RWPE2 (cell line): ENCODE measurements at places on chromosomes 5 and 9.

DNA sequence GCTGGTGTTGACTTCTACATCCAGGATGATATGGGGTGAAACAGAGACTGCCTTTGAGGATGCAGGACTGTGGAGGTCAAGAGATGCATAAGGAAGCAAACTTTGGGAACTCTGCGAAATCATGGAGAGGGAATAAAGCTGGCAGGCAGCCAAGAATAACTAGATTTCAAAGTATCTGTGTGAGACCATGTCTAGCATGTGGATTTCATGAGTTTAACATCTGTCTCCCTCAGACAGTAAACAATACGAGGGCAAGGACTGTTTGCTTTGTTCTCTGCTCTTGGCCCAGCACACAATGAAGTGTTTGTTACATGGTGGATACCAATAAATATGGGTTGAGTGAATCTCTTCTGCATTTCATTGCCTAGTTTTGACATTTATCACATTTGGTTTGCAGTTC lies 71.3 kb downstream of the RASEF start:
- no peak for DNase-seq

DNA sequence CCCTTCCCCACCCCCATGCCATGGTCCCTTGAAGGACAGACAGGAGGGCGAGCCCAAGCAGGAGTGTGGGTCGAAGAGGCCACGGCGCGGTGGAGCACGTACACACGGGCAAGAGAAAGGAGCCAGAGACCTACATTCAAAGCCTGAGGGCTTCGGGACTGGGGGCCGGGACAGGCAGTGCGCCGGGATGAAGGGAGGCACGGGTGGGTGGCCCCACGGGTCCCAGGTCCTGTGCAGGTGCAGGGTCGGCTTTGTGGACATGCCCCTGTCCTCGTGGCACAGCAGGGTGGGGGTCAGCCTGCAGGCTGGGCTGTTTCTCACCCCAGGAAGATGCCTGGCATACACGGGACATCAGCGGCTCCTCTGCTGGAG lies 9.8 kb downstream of the LRRC26 start:
- DNase-seq: no peak

DNA sequence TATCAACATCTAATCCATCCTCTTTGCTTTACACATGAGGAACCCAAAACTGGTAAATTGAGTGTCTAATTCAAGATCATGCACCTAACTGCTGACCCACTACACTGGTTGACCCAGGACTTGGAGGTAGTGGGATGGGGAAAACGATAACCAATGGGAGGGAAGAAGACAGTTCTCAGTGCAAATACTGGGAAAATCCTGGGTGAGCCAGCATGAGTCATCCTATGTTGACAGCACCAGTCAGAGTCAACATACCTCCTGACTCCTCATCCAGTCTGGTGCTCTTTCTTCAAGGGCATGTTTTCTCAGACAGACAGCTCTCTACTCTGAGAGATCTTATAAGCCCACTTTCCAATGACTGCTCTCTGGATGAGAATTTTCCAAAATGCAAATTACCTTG lies 232.8 kb upstream of the PTGER4 start:
- peak; percentile 74 for DNase-seq

GRCh38 chr5:107674655-107675054 lies 3.9 kb upstream of the EFNA5 start:
- no peak for DNase-seq

GRCh38 chr5:103645816-103646215 lies 83.2 kb upstream of the NUDT12 start:
- DNase-seq: no peak

DNA sequence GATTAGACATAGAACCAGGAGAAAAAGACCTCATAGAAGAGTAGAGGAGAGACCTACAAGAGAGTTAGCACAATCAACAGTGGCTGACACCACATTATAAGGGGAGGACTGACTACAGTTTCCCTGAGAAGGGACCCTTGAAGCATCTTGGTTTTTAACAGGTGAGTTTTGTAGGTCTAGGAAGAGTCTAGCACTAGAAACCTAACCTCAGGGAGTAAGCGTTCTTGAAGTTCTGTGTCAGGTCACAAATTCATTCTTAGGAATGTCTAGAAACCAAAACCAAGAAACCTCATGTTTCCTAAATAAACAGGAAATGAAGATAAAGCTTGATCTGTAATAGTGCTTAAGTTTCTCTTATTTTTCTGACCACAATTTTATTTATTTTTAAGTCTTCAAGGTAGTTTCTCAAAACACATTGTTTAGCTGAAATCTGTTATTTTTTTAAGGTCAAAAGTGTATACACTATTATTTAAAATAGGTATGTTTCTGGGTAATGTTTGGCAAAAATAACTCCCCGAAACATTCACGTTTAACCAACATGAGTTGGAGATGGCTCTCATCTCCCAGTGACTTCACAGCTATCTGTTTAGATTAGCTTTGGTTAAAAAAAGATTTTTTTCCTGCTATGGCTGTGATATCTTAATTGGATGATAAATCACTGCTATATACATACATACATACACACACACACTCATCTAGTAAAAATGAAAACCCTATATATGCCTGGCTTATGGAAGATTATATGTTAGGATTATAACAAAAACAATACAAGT lies 37.1 kb downstream of the MAP3K1 start:
- no peak for DNase-seq

DNA sequence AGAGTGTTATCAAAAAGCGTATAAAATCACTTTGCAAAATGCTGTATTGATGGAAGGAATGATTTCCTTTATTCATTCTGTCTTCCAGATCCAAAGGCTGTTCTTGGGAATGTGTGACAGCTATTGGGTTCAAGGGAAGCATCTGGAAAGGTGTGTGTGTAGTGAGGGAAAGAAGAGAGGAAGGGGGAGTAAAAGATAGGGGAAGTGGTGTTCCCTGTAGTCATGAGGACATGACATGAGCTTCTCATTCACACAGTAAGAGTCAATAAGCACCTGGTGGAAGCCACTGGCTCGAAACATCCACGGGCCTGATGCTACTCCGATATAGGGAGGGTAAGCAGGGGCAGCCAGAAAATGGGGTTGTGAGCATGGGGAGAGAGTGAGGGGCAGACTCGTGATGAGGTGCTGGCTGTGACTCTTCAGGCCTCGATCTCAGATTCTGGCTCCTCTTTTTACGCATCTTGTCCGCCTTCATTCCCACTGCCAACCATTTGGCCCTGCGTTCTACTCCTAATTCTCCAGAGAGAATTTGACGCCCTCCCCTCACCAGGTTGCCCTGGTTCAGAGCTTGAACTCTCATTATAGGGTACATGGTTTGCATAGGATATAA lies 29.1 kb upstream of the HSPA9 start:
- no peak for DNase-seq

GRCh38 chr5:7474821-7475403 lies 79.0 kb downstream of the ADCY2 start:
- DNase-seq: no peak

- peak; percentile 77 for DNase-seq
Measured at GRCh38 chr5:31809050-31809870, 170.3 kb downstream of the PDZD2 start.

GRCh38 chr9:110995420-110996340 lies 42.6 kb downstream of the LPAR1 start:
- no peak for DNase-seq

GRCh38 chr5:100595812-100596173 lies 60.6 kb downstream of the FAM174A start:
- no peak for DNase-seq

DNA sequence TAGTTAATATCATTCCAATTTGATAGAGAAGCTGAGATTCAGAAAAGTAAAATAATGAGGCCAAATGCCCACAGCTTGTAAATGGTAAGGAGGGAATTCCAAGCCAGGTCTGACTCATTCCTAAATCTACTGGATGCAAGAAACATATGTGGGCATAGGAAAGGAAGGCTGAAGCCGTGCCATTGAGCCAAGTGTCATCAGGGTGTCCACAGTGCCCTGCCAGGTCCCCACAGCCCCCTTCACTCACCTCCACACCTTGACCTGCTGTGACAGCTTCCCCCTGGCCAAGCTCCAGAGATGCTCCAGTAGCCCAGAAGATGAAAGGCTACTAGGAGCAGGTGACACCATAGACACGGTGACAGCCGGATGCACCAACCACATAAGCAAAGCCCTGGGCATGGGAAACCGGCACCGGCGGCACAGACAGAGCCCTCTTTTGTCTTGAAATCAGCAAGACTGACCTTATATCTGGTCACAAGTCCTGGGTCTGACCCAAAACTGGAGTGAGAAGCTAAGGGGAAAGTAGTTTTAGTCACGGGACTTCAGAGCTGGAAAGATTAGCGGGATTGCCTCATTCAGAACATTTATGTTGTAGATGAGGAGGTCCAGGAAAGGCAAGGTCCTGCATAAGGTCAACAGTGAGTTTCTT lies 20.1 kb upstream of the FAT2 start:
- no peak for DNase-seq

DNA sequence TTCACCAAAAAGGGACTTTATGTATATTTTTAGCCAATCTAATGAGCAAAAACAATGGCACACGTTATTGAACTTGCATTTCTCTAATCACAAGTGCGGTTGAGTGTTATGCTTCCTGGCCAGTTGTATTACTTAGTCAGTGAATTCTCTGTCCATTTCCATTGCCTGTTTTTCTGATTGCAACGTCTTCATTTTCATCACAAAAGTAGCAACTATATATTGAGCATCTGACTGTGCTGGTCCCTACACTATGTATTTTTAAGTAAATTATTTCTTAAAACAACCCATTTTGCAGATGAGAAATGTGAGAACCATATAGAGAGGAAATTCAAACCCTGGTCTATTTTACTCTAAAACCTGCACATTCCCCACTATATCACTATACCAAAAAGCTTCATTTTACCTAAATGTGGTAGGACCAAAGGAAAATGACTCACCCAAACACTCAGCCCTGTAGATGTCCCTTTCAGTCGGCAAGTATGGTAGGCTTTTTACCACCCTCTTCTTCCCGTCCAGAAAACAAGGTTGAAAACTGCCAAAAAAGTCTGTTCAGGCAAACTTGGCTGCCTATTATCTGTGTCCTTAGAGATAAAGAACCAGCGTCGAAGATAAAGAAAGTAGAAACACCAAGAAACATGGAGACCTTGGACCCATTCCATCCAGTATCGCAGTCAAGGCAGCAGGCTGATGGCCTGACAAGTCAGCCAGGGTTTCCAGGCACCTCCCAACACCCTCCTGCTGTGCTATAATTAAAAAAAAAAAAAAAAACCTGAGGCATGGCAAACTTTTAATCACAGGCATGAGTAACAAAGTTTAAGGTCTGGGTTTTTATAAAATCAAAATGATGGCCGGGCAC lies 18.8 kb upstream of the FAM13B start:
- DNase-seq: no peak

GRCh38 chr5:73902327-73903051 lies 276.5 kb downstream of the ARHGEF28 start:
- DNase-seq: no peak

DNA sequence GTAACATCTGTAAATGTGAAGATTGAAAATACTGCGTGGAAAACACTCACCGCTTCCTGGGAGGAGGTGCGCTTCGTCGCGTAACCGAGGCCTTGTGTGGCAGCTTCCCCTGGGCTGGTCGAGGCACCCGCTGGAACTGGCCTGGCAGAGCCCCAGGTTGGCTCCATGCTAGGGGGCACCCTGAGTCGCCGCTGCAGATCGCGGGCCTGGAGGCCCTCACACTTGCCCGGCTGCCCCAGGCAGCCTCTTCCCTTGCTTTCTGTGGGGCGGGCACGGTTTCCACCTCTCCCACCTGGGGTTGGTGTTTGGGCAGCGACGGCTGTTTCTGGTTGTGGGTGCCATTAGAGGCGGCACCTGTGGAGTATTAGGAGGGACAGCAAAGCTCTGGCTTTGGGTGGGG lies 852 bp downstream of the ZNF354C start:
- no peak for DNase-seq

DNA sequence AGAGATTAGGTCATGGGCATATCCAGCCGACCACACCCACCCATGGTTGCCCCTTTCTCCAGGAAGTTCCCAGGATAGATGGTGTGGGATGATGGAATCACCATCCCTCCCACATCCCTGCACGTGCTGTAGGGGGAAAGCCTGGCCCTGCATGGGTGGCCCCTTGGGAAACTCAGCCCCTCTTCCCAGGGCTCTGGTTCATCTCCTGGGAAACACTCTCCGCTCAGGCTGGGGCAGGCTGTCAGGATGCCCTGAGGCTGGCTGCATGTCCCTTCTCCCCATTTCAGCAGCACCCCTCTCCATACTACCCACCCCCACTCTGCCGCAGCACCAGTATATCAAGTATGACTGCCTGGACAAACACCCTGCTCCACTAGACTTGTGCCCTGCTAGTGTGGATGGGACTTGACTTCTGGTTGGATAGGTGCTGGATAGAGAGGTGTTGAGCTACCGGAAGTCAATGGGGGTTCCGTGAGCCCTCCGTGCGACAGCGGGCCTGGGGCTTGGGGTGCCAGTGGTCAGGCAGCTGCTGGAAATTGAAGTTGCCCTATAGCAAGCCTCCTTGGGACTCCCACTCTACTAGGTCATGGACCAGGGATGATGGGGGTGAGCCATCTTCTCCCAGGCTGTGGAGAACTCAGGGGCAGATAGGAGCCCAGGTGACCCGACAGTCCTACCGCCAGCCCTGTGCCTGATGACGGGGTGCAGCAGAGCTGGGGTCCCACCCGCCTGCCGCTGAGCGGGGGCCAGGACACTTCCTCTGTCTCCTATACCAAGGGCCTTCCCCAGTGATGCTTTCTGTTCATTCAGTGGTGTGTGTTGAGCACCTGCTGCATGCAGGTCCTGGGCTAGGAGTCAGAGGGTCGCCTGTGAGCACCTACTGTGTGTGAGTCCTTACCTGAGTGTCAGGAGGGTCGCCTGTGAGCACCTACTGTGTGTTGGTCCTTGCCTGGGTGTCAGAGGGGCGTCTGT lies 69.4 kb upstream of the COL5A1 start:
- DNase-seq: peak; percentile 46

GRCh38 chr5:72185496-72186329 lies 78.4 kb downstream of the MAP1B start:
- no peak for DNase-seq

DNA sequence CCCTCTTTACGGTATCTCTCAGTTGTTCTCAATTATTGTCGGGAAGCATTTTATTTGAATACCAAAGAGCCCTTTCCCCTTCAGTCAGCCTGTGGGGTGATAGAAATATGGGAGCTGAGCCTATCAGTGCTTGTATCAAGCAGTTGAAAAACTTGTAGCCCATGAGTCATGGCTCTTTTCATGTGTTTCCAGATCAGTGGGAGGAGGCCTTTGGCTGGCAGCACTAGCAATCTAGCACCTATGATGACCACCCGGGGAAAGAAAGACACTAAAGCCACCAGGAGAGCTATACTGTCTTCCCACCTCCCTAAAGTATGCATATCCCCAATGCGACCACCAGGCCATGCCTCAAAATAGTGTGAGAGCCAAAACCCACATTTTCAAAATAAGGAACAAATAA lies 696.9 kb upstream of the C9orf72 start:
- no peak for DNase-seq
